ENCODE measurements at places on chromosomes 2 and 18. TPM values are rescaled to one million over a fixed set of nuclear protein-coding genes. Genes with fewer than 3 reads are reported as not detected.

LYG2 gene
- not detected for total RNA-seq

ONECUT2 gene
- total RNA-seq, result not detected

CDCA7 gene
- total RNA-seq, result 1.8 TPM

FTCDNL1 gene
- 8.9 TPM for total RNA-seq

SPATA3 gene
- not detected for total RNA-seq

OTOF gene
- total RNA-seq, result 0.44 TPM

ATG9A gene
- 29.4 TPM for total RNA-seq

HES6 gene
- total RNA-seq, result 2.4 TPM

SERPINB10 gene
- total RNA-seq, result not detected

MOGAT1 gene
- total RNA-seq, result not detected

NAGK gene
- total RNA-seq, result 60.8 TPM

WBP1 gene
- total RNA-seq, result 18.9 TPM

KLF7 gene
- 29.7 TPM for total RNA-seq

MTCL1 gene
- 1.5 TPM for total RNA-seq

PRSS56 gene
- total RNA-seq, result not detected

DIPK1C gene
- not detected for total RNA-seq

CHST10 gene
- total RNA-seq, result 5.6 TPM

CNGA3 gene
- not detected for total RNA-seq

SKA1 gene
- total RNA-seq, result 0.75 TPM

RAB6D gene
- total RNA-seq, result not detected

MYOM1 gene
- total RNA-seq, result 9.0 TPM

CCDC93 gene
- total RNA-seq, result 33.0 TPM

BOLL gene
- total RNA-seq, result not detected

TPO gene
- total RNA-seq, result 17.6 TPM

GALNT13 gene
- 2.1 TPM for total RNA-seq

CCDC74A gene
- 4.2 TPM for total RNA-seq

LYPD6 gene
- total RNA-seq, result 0.65 TPM

SERPINB12 gene
- total RNA-seq, result not detected

FAHD2A gene
- 26.0 TPM for total RNA-seq

CENPA gene
- total RNA-seq, result 0.49 TPM

AQP4 gene
- total RNA-seq, result not detected

SLC9A2 gene
- total RNA-seq, result 0.17 TPM

CPLX4 gene
- total RNA-seq, result not detected

MTIF2 gene
- 23.3 TPM for total RNA-seq

REG3G gene
- not detected for total RNA-seq

RNF152 gene
- total RNA-seq, result 11.7 TPM

HOXD9 gene
- 3.7 TPM for total RNA-seq

CFAP53 gene
- total RNA-seq, result 1.5 TPM

TRIM43 gene
- not detected for total RNA-seq

TMEM150A gene
- 21.4 TPM for total RNA-seq

DPY30 gene
- 69.3 TPM for total RNA-seq

MSTN gene
- 1.2 TPM for total RNA-seq

DHX57 gene
- total RNA-seq, result 14.5 TPM
